ENCODE measurements at places on chromosomes 6 and 20.
A peak's percentile ranks its signal among the peaks of the same experiment; 100 is the strongest.

GRCh38 chr6:169223006-169223405 is 30.6 kb downstream of the THBS2 start:
- no peak for DNase-seq

- no peak for DNase-seq
Observed at GRCh38 chr20:58570204-58570859, 55.1 kb upstream of the APCDD1L start.

DNA sequence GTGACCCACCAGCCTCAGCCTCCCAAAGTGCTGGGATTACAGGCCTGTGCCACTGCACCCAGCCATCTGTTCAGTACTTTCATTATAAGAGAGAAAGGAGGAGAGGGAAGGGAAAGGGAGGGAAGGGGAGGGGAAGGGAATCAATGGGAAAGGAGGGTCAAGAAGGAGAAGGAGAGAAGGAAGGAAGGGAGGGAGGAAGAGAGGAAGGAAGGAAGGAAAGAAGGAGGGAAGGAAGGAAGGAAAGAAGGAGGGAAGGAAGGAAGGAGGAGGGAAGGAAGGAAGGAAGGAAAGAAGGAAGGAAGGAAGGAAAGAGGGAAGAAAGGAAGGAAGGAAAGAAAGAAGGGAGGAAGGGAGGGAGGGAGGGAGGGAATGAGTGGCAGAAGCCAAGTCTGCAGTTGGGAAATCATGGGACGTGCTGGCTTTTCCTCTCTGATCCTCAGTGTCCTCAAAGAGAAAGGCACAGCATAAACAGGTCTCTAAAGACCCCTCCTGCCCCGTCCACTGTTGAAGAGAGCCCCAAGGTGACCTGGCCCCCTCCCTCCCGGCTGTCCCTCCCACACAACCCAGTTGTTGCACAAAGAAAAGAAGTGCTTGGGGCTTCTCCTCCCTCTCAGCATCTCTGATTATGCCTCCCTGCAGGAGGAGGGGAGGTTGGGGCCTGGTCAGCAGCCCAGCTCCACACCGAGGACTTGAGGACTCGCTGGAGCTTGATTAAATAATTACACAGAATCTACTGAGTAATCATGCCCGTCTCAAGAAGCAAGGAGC is 69.1 kb upstream of the TOP1 start:
- DNase-seq: no peak

GRCh38 chr6:138440758-138441357 is 36.8 kb downstream of the HEBP2 start:
- DNase-seq: no peak

GRCh38 chr6:157503018-157503747 is 122.2 kb downstream of the ZDHHC14 start:
- DNase-seq: no peak

GRCh38 chr6:41374618-41375590 is 39.5 kb downstream of the NCR2 start:
- DNase-seq: no peak

- DNase-seq: no peak
Observed at GRCh38 chr6:155050311-155050710, 55.2 kb downstream of the TIAM2 start.

DNA sequence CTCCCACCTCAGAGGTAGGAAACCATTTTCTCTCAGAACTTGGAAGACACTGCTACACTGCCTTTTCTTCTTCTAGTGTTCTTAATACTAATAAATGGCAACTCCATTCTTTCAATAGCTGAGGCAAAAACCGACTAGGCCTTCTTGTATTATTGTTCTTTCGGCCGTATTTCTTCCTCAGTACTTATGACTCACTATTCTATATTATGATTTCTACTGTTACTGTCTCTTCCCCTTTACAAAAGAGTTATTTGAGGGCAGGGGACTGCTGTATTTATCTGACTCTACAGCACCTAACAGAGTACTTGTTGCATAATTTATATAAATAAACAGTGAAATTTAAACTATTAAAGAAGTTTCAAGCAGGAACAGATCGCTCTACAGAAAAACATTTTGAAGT is 3.1 kb downstream of the DNAAF9 start:
- no peak for DNase-seq

- DNase-seq: no peak
Observed at GRCh38 chr20:2253256-2253655, 42.5 kb upstream of the TGM3 start.

GRCh38 chr6:158725704-158726103 is 75.8 kb downstream of the SYTL3 start:
- DNase-seq: no peak

- DNase-seq: no peak
Observed at GRCh38 chr6:125255201-125255600, 46.6 kb downstream of the HDDC2 start.

GRCh38 chr6:152206072-152206818 is 398.8 kb downstream of the ESR1 start:
- no peak for DNase-seq

GRCh38 chr6:72080260-72080941 is 194.1 kb downstream of the RIMS1 start:
- DNase-seq: no peak

GRCh38 chr6:74577619-74578018 is 628.2 kb downstream of the COL12A1 start:
- no peak for DNase-seq

DNA sequence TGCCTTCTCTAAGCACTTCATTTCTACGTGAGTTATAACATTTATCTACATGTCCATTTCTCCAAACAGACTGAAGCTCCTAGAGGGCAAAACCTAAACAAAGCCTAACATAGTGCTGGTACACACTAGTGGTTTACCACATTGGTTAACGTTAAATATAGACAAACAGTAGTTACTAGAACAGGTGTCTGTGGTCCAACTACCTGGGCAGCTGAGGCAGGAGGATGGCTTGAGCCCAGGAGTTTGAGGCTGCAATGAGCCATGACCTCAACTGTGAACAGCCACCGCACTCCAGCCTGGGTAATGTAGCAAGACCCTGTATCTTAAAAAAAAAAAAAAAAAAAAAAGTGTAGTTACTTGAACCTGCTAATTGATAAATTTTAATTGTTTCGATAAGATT is 26.5 kb downstream of the PTPRK start:
- DNase-seq: no peak

GRCh38 chr6:14292119-14292518 is 174.5 kb downstream of the CD83 start:
- no peak for DNase-seq

- DNase-seq: no peak
Observed at GRCh38 chr6:12335131-12335527, 45.0 kb downstream of the EDN1 start.

DNA sequence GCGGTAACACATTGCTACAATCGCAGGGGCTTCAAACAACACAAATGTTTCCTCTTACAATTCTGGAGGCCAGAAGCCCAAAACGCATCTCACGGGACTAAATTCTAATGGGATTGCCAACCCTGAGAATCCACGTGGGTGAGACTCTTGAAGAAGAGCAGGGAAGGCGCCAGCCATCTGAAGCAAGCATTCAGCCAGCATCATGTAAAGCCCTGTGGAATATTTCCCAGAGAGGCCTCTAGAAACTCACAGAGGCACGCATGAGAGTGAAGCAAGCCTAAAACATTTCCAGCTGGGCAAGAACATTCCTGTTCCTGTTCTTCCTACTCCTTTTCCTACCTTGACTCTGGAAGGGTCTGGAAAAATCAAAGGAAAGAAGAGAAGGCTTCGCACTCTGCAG is 19.6 kb upstream of the FNDC1 start:
- DNase-seq: no peak

- DNase-seq: no peak
Observed at GRCh38 chr6:2810092-2810671, 31.5 kb downstream of the SERPINB1 start.

GRCh38 chr20:33561692-33562601 is 72.1 kb downstream of the CBFA2T2 start:
- DNase-seq: no peak

- DNase-seq: no peak
Observed at GRCh38 chr20:8667306-8667705, 401.6 kb upstream of the PLCB4 start.

- no peak for DNase-seq
Observed at GRCh38 chr6:142444881-142445301, 143.1 kb downstream of the ADGRG6 start.

DNA sequence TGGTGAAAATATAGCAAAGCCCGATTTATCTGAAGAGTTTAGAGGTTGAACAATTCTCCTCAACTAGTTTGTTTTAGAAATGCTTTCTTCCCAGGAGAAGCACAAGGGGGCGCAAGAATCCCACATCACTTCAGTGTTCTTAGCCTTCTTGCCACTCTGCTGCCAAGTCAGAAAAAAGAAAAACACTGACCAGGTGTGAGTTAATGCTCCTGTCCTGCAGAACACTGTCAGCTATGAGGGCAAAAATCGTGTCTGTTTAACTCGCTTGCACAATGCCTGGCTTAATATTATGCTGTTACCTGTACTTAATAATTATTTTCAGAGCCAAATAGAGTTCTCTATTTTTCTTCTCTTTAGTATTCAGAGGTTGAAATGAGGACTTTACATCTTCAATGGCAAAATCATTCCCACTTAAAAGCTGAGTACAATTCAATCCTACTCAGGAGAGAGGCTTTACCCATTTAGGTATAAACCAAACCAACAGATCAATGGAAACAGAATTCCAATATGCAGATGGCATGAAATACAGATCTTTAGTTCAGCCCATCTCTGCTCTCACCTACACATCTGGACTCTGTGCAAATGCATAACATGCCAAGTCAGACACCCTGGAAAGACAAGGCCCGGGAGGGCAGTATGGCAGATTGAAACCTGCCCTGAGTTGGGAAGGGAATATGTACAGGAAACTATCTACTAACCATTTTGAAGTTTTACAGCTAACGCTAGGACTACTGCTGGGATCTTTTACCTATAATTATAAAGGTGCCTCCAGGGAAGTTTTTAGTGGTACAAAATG is 71.4 kb upstream of the TULP1 start:
- peak; percentile 48 for DNase-seq

DNA sequence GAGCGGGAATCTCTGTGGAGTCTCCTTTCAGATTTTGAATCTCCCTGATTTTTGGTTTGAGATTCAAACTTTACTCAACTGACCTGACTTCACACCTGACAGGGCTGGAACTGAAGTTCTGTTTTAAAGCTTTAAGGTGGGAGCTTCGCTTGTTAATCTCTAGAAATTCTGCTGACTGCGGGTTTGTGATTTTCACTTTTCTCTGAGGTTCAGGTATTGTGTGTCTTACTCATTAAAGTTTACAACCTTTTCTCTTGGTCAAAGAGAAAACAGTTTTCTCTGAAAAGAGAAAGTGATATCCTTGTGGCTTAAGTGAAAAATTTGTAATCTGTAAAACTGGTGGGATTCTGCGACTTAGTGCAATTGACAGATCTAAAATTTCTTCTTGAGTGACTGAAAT is 20.7 kb upstream of the IGF2R start:
- no peak for DNase-seq

DNA sequence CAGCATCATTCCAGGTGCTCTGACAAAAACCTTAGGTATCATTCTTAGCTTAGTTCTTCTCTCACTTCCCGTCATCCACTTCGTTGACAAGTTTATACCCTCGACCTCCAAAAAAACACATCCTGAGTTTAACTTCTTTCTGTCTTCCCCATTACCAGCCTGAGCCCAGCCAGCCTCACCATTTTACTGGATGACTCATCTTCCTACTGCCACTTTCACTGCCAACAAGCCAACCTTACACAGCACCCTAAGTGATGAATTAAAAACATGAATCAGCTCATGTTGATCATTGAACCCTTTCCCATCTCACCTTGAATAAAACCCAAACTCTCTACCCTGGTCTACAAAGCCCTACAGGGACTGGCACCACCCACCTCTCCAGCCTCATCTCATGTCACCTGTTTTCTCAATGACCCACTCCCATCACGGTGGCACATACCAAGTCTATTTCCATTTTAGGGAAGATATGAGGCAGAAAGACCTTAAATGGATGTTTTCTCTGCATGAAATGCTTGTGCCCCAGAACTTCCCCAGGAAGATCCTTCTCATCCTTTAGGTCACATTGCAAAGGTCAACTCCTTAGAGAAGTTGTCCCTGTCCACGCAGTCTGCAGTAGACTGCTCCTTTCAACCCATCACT is 9.9 kb upstream of the UST start:
- DNase-seq: no peak

DNA sequence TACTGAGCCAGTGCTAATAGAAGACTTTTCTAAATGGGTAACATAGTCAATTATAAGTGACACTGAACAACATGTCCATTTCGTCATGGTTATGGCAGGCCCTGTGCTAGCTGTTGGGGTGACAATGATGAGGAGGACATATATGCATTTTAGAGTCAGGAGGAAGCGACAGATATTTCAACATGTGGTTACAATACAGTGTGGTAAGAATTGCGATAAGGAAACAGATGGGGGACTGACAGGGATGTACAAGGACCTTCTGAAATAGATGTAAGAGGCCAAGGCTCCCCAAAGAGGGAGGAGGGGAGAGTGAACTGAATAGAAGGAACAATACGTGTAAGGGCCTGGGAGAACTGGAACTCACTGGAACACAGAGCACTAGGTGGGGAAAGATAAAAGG is 11.7 kb downstream of the MMP24 start:
- no peak for DNase-seq

GRCh38 chr6:46412662-46413061 is 78.6 kb downstream of the RCAN2 start:
- no peak for DNase-seq

DNA sequence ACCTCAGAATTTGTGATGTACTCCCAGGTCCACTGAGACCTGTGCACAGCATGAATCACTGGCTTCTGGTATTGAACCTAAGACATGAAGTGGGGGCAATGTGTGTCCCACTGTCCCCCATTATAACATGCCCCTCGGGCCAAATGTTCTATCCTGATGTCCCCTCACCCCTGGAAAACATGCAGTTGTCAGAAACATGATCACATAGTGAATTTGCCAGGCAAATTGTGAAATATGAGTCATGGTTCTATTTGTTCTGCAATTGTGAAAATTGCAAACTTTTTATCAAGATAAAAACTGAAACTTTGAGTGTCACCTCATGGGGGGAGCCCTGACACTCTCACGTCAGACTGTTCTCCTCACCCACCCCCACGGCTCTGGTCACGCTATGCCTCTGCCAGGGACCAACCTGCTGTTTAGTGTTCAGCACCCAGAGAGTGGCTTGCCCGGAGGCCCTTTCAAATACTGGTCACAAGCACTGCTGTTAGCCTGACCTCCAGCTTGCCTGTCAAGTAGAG is 305.3 kb downstream of the CLIC5 start:
- no peak for DNase-seq

DNA sequence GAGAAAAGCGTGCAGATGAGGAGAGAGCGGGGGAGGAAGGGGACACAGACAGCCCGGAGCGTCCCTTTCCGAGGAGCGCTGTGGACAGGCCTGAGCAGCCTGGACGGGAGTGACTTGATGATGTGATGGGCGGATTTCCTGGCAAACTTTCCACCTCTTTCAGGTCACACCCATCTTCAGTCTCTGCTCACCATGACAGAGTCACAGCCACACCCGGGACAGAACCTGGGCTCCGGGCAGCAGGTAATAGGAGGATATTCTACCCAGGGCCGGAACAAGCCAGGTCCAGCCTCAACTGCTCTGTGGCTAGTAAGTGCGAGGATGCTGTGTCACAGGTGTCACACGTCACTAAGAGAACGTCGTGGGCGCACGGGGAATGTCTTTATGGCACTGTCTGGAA is 84.3 kb downstream of the THBS2 start:
- no peak for DNase-seq

- no peak for DNase-seq
Observed at GRCh38 chr6:13049666-13050254, 278.6 kb downstream of the TBC1D7 start.

Data from effector memory CD4-positive, alpha-beta T cell (primary cell).